ENCODE measurements at places on chromosomes 2 and 18.

DNA sequence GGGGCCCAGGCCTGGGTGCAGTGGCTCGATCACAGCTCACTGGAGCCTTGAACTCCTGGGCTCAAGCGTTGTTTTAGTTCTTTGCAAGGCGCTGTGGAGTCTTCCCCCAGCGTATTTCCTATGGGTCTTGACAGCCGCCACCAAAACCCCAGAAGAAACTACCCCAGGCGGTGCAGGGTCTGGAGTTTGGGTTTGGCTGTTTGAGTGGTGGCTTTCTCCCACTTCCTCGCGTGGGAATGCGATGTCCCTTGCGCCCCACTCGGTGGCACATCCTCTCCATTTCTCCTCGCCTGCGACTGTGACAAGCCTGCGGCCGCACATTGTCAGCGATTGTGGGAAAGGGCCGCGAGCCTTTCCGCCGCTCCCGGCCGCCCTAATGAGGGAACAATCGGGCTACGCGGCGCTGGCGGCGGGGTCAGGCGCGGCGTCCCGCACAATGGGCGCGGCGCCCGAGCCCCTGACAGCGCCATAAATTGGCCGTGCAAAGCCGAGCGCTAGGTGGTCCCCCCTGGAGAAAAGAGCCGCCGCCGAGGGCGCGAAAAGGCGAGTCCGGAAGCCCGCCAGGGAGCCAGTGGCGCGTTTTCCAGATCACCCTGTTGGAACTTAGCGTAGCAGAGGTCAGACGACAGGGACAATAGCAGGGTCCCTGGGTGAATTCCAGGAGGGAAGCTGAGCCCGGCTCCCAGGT lies 194.9 kb upstream of the POU3F3 start:
- no peak for DNase-seq

DNA sequence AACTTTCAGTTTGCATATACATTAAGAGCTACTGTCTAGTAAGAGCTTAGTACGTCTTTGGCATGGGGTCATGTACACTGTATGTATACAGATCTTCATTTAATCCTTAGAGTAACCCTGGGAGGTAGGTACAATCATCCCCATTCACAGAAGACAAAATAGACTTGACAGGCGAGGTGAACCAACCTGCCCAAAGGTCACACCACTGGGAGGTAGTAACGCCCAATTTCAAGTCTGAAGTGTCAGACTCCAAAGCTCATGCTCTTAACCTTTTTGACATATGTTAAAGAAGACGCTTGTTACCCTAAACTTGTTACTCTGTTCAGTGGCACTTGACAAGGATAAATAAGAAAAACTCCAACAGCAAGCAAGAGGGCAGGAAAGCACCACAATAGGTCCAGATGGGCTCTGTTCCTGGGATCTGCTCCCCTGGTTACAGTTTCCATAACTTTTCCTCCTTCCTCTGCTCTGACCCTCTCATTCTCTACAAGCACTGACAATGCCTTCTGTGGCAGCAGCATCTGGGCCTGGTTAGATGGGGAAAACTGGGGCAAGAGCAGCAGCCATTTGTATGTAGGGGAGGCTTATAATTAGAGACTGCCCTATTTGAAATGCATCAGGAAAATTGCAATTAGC lies 64.7 kb upstream of the SERTAD2 start:
- DNase-seq: no peak

DNA sequence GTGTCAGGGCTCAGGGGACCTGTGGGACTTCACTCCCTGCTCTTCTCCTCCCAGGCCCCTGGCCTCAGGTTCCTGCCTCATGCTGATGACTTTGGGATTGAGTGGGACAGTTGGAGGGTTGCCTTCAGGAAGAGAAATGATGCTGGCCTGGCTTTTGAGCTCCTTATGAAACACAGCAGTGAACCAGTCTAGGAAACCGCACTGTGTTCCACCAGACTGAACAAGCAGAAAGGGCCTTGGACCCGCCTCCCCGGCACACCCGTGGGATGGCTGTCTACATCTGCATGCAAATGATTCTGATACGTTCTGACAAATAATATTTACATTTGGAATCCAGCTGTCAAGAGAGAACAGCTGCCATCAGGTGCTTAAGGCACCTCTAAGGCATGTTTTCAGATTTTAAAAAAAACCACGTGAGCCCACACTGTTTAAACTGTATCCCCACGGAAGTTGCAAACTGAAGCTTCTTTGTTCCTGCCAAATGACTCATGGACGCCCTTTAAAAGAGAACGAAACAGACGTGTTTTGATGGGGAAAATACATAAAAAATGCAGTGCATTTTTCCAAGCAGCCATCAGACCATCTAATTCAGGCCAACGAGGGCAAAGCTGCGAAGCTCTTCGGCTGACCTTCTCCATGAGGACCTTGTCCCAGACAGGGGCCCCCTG lies 27.6 kb upstream of the ASAP2 start:
- DNase-seq: no peak

DNA sequence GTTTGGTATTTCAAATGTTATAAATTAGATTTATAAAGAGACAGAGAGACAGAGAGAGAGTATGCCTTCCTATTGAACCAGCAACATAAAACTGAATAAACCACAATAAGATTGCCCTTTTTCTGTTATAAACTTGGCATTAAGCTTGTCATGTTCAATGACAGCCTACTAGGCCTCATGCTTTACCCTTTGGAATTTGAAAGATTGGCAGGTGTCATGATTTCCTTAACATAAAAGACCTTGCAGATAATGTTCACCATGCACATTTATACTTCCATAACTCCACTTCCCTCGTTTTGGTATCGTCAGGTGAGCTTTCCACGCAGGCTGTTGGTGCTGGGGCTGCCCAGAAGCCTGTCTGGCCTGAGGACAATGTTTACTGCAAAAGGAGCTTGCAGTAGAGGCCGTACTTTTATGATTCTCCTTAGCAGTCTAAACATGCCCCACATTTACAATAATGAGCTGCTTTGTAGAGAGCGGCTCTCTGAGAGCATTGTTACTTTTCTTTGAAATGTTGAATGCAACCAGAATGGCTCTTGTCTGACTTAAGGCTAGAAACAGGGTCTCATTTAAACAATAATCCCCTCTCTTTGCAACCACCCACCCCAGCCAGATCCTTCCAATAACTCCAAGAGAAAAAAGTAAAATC lies 379.1 kb upstream of the ATP5MC3 start:
- DNase-seq: no peak

DNA sequence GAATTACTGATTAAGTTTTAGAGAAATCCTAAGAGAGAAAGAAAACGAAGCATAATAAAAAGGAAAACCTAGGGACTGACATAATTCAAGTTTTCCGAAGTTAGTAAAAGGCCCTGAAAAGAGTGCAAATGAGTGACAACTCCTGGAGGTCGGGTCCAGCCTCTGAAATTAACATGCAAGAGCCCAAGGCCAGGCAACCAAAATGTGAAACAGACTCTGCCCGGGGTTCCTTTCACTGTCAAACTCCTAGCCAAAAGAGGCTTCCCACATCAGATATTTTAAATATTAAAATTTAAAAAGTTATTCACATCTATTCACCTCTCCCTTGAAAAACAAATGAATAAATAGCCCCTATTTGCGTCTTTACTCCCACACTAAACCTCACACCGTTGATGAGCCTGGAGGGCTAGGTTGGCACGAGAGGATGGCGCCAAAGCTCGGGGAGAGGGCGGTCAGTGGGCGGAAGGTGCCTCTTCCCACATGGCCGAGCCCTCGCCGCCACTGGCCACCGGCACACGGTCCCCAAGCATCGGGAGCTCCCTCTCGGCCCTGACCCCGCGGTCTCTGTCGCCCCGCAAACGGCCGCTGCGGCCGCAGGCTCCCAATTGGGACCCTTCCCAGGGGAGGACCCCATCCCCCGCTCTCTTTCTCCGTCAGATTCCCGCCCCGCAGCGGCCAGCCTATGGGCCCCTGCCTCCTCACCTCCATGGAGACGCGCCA lies 630 bp downstream of the PPM1G start:
- DNase-seq: no peak

DNA sequence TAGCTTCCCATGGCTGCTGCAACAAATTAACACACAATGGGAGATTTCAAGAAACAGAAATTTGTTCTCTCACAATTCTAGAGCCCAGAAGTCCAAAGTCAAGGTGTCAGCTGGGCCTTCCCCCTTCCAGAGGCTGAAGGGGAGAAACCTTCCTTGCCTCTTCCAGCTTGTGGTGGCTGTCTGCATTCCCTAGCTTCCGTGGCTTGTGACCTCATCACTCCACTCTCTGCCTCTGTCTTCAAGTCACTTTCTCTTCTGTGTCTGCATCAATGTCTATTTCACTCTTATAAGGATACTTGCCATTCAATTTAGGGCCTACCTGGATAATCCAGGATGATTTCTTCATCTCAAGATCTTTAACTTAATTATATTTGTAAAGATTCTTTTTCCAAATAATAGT lies 16.8 kb upstream of the SRBD1 start:
- no peak for DNase-seq

DNA sequence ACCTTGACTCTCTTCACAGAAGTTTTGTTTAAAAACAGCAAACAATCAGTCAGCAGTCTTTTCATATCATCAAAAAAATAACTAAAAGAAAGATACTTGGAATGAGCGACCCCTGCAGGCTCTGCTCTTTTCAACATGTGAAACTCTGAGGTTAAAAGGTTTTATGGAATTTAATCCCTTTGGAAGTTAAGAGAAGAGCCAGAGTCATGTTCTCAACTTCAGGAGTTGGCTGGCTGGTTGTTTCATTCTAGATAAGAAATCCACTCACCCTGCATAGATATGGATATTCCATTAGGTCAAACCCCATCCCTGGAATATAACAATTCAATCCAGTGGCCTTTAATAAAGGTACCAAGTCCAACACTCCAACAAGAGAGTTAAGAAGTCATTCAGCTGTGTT lies 115.6 kb upstream of the RMDN2 start:
- DNase-seq: no peak

- DNase-seq: no peak
Measured at GRCh38 chr2:236240228-236240990, 23.8 kb downstream of the ASB18 start.

GRCh38 chr2:80231421-80231820 lies 73.1 kb downstream of the LRRTM1 start:
- DNase-seq: no peak

DNA sequence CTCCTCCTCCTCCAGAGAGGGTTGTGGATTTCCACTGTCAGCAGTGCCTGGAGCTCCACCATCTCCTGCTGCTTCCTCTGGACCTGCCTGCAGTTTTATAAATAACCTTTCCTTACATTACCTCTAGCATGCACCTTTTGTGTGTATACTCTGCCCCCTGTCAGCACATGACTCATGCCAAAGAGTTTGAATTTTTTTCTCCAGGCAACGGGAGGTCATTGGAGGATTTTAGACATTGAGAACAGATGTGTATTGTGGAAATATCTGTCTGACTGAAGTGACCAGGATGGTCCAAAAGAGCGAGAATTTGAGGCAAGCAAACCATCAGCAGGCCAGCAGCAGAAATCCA lies 31.7 kb downstream of the IL37 start:
- DNase-seq: no peak

DNA sequence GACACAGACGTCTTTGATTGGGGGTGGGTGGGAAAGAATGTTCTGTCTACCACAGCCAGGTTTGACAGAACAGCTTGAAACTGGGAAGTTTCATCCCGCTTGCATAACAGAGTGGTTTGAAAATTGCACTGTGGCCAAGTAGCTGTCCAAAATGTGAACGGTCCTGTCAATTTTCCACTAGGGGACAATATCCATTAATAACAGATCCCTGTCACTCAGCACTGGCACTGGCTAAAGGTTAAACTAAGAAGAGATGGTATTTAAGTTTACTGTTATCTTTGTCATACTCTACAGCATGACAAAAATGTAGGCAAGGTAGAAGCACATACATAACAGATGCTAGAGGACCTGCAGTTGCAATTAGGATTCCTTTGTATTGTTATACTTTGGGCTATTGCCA lies 55.6 kb upstream of the ACMSD start:
- DNase-seq: no peak

DNA sequence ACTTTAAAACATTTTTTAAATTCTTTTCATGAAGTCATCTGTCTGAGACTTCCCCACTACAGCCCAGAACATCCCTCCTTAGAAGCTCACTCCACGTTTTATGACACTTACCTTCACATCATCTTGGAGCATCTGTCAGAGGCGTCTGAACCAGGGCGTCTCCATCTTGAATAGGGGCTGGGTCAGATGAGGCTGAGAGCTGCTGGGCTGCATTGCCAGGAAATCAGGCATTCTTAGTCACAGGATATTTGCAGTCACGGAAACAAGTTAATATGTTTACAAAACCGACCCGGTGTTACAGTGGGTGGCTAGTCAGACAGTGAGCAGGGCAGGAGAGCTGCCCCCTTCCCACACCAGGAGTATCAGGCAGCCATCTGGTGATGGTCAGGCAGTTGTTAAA lies 456.5 kb downstream of the FBXO15 start:
- no peak for DNase-seq

DNA sequence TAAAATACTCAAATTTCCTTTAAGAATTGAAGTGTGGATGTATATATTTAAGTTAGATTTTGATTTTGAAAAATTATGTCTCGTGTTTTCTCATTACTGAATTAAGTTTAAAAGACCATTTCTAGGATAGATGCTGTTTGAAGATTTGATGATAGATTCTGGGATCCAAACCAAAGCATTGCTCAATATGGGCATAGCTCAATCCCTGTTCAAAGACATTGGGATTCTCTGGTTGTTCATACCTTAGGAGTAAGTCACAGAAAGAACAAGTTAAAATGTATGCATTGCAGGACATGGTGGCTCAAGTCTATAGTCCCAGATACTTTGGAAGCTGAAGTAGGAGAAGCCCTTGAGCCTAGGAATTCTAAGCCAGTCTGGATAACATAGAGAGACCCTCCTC lies 622.3 kb downstream of the ADCYAP1 start:
- DNase-seq: no peak

DNA sequence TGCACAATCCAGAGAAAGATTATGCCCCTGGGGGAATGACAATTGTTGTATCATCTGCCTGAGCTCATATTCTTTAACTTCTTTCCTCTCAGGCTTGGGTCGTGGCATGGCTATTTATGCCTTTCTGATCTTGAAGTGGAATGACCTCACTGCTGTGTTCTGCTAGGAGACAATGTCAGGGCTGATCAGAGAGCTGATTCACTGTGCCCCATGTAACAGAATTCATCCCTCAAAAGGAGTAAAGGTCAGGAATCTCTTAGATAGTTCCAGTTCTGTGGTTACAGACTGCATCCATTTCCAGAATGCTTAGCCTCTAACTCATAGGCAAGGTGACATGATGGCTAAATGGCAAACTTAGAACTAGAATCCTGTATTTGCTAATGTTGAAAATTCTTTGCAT lies 511.7 kb upstream of the CNTNAP5 start:
- DNase-seq: no peak

DNA sequence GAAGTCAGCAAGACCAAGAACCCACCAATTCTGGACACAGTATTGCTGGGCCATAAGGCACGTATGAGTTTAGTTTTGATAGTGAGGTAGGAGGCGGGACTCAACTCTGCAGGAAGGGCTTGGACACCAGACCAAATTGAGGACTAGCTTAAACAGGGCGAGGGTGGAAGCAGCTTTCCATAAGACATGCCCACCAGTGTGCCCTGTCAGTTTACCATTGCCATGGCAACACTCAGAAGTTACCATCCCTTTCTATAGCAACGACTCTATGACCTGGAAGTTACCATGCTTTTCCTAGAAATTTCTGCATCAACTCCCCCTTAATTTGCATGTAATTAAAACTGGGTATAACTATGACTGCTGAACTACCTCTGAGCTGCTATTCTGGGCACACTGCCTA lies 2.8 kb downstream of the M1AP start:
- DNase-seq: no peak

Data from stimulated activated CD8-positive, alpha-beta memory T cell treated with anti-CD3 and anti-CD28 coated beads, Interleukin-2, amount 100 ng/mL, for 1 hour (primary cell).